Activated CD8-positive, alpha-beta memory T cell treated with anti-CD3 and anti-CD28 coated beads for 24 hours (primary cell): ENCODE measurements at places on chromosomes 4 and X.

- no peak for DNase-seq
Measured at GRCh38 chr4:75432683-75433082, 81.5 kb downstream of the RCHY1 start.

GRCh38 chr4:102564399-102565059 lies 63.4 kb downstream of the NFKB1 start:
- no peak for DNase-seq

DNA sequence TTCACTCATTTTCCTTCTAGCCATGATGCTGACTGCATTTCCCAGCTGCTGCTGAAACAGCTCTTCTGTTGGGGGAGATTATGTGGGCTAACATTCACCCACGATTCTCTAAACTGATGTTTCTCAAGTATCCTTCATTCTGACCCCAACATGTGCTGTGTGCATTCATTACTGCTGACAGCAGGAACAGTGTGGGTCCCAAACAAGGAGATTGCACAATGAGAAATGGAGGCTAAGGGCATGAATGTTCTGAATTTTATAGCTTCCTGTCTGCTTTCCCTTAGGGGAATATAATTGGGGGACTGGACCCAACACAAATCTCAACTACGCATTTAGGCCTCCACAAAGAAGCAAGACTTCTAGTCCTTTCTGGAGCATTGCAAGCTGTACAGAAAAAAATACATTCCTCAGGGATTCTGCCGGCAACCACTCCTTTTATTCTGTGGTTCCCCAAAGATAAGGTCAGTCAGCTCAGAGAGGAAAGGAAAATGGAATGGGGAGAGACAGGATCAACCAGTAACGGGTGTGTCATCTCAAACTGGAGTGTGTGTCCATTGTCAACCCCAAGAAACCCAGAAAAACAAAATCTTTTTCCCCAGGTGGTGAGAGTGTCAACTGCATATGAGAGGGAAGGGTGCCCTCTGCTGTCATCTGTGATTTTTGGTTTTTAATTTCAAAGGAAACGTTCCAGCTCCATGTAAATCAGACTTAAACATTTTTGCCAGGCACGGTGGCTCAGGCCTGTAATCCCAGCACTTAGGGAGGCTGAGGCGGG lies 81.5 kb upstream of the EGFL6 start:
- no peak for DNase-seq

DNA sequence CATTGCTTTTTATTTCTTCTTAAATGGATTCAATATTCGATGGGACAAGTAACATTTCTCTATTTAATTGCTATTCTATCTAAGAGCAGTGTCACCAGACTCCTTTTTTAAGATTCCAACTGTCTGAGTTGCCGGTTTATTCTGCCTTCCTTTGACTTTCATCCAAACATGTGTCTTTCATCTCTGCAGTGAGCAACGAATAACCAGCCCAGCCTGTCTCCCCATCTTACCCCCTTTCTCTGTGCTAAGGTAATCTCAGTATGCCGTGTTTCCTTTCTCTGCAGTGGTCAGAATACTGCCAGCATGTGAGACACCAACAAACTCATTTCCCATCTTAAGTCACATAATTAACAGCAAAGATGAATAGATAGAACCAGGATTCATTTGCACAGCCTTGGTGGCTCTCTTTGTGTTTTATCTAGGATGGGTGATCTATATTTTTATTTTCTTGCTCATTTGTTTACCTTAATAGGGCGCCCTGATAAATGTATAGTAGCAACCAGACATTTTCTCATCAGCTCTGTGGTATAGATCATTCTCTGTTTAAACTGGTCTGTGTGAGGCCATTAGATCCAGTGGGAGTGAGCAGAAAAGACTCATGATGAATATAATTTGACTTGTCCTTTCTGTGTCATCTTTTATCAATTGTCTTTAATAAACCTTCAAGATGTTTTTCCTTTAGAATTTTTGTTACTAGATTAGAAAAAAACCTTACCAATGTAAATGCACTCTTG lies 394.8 kb upstream of the IGFBP7 start:
- DNase-seq, result no peak

GRCh38 chr4:181517491-181517890 lies 725.7 kb upstream of the TENM3 start:
- DNase-seq, result no peak

GRCh38 chrX:47743504-47743903 lies 84.5 kb upstream of the UXT start:
- no peak for DNase-seq

GRCh38 chr4:113832803-113833202 lies 71.3 kb upstream of the CAMK2D start:
- no peak for DNase-seq

GRCh38 chrX:24775891-24776290 lies 82.2 kb downstream of the POLA1 start:
- no peak for DNase-seq

DNA sequence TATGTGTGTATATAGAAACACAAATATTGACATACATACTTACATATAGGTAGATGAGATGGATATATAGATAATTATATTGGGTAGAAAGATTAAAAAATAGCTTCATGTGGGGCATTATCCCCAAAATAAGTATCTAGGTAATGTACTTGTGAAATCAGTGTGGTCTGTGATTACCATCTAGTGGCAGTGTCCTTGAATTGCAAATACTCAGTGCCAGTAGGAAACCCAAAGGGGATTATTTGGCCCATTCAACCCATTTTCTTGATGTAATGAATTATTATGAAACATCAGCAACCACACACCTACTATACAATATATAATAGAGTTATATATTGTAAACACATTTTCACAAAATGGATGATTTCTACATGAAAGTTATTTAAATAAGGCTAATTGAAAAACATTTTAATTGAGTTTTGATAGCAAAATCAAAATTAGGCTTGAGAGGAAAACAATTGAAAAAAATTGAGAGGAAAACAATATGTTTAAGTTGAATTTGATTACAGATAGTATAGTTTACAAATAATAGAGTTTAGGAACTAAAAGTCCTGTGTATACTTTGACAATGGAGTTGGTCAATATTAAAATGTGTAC lies 389.4 kb downstream of the GALNTL6 start:
- no peak for DNase-seq

DNA sequence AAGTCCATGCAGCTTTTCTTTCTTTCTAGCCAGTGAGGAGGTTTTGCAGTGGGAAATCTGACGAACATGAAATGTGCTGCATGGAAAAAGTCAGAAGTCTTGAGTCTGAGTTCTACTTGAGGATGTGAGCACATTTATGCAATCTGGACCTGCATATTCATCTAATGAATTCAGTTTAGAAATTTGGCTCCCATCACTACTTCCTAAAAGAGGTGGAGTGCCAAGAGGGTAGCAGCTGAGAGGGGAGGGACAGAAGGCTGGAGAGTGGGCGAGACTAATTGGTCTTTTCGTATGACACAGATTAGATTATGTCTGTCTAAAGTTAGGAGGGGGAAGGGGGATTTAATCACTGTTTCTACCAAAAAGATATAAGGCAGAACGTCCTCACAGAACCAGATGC lies 535.9 kb downstream of the IQCM start:
- no peak for DNase-seq

DNA sequence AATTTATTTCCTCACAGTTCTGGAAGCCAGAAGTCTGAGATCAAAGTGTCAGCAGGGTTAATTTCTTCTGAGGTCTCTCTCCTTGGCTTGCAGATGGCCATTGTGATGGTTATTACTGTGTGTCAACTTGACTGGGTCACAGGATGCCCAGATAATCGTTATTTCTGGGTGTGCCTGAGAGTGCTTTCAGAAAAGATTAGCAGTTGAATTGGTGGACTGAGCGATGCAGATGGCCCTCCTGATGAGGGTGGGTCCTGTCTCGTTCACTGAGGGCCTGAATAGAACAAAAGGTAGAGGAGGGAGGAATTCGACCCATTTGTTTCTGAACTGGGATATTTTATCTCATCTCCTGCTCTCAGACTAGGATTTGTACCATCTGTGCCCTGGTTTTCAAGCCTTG lies 15.7 kb downstream of the SMIM43 start:
- DNase-seq, result no peak

- no peak for DNase-seq
Measured at GRCh38 chr4:1636490-1637211, 47.5 kb downstream of the FAM53A start.

DNA sequence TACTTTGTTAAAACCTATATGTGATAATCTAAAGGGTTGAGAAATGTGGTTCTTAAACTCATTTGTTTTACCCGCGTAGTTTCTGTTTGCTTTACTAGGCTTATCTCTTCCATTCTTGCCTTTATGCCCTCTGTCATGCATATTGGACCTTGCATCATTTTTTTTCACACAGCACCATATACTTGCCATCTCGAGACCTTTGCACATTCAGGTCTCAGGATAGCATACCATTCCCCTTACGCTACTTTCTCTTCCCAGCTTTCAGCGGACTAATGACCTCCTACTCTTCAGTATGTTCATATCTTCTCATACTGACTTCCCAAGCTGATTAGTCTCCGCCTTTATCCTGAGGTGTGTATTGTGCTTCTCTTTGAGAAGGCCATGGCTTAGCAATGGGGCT lies 40.5 kb downstream of the USP38 start:
- no peak for DNase-seq
